ENCODE measurements at places on chromosomes 13 and 19. TPM values are rescaled to one million over a fixed set of nuclear protein-coding genes. Genes with fewer than 3 reads are reported as not detected.

UPK1A gene
- 0.50 TPM for total RNA-seq

ARL11 gene
- total RNA-seq, result 2.2 TPM

F10 gene
- total RNA-seq, result not detected

SYCN gene
- total RNA-seq, result not detected

OLFM2 gene
- 9.0 TPM for total RNA-seq

CYP4F11 gene
- not detected for total RNA-seq

NKPD1 gene
- total RNA-seq, result 0.18 TPM

TMEM205 gene
- total RNA-seq, result 28.4 TPM

B9D2 gene
- 11.5 TPM for total RNA-seq

IFNL1 gene
- total RNA-seq, result 0.25 TPM

PNMA8B gene
- not detected for total RNA-seq

ZNF600 gene
- 12.0 TPM for total RNA-seq

SLC25A41 gene
- total RNA-seq, result 0.23 TPM

ZNF558 gene
- 17.5 TPM for total RNA-seq

MYADM gene
- total RNA-seq, result 122 TPM

JSRP1 gene
- total RNA-seq, result 0.45 TPM

ANKLE1 gene
- total RNA-seq, result 7.3 TPM

ZNF283 gene
- 7.8 TPM for total RNA-seq

VSTM1 gene
- not detected for total RNA-seq

RNF113B gene
- total RNA-seq, result not detected

SPACA4 gene
- total RNA-seq, result not detected

CGB3 gene
- total RNA-seq, result not detected
